ENCODE measurements at places on chromosomes 1 and 21.

DNA sequence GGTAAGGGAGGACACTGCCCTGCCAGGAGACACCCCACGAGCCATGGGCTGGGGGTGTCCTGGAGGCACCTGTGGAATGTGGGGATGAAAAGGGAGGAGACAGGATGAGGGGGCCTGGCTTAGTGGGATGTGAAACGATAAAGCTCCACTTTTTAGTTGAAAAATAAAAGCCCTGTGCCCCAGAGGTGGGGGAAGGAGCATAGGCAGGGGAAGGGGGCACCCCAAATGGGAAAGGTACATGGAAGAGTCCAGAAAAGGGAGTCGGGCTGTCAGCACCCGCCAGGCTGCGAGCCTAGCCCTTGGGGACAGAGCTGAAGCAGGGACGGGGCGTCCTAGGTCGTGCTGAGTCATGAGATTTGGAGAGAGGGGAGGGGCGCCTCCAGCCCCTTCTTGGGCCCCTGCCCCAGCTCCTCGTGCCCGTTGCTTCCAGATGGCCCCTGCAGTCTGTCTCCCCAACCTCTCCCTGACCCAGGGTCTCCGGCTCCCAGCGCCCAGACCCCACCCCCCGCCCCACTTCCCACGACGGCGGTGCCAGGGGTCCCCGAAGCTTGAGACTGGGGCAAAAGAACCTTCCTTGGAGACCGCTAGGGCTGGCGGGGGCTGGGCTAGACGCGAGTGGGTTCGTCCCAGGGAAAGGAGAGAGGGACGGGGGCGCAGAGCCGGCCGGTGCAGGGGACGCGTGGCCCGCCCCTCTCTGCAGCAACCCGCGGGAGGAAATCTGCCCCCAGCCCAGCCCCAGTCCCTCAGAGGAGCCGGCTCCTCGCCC, 795 bp downstream of the SYT2 start:
- DNase-seq, result no peak

GRCh38 chr1:119338757-119339156, 29.8 kb upstream of the HAO2 start:
- DNase-seq, result no peak

DNA sequence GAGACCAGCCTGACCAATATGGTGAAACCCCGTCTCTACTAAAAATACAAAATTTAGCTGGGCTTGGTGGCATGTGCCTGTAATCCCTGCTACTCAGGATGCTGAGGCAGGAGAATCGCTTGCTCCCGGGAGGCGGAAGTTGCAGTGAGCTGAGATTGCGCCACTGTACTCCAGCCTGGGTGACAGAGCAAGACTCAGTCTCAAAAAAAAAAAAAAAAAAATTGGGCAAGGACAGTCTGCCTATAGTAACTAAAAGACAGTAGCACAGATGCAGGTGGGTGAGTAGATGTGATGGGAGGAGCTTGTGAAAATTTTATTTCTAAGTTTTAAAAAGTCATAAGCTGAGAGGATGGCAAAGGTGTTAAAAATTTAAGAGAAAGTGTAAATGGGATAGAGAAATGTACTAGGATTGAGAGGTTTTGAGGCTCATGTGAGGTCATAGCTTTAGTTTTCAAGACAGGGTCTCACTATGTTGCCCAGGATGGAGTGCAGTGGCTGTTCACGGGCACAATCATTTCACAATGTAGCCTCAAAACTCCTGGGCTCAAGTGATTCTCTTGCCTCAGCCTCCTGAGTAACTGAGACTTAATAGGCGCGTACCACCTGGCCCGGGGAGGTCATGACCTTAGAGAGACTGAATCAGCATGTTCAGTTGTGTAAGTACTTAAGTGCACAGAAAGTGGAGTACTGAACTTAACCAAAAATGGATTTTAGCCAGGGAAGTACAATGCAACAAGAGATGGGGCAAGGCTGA, 33.7 kb downstream of the PTP4A2 start:
- no peak for DNase-seq

DNA sequence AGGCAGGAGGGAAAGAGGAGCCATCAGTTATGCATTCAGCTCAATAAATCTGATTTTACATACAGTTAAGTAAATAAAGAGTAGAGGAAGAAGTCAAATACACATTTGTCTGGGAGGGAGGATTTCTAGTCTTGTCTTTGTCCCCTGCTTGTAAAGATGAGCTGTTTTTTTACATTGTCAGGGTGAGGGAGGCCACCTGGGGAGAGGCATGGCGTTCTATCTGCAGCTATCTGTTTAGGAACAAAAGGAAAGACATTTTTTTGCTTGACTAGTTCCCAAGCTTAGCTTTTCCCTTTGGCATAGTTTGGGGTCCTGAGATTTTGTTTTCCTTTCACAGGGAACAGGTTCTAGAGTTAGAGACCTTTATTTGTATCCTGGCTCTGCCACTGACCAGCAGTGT, 14.9 kb downstream of the RAD54L start:
- no peak for DNase-seq

DNA sequence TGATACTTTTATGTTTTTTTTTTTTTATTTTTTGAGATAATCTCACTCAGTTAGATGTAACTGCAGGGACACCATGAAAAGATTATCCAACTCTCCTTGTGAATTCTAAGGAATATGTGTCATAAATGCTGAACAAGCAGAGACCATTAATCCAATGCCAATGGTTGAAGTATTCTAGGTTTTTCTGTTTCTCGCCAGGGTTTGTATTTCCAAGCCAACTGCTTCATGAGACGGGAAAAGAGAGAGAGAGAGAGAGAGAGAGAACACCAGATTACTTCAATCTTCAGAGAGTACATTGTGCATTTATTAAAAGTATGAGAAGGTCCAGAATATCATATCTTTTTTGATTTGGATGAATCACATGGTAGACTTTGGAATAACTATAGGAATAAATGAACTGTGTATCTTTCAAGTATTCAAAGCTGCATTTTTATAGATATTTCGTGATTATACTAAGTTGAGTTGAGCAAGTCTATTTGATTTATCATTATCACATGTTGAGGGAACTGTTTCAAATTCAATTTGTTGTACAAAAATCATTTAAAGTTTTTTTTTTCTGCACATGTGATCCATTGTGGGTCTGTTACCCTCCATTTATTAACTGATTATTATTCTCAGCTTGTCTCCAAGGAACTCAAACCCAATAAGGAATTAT, 108.4 kb downstream of the PLA2G4A start:
- DNase-seq, result no peak

- no peak for DNase-seq
These were observed 51.4 kb downstream of the PTBP2 start for GRCh38 chr1:96772972-96773371.

DNA sequence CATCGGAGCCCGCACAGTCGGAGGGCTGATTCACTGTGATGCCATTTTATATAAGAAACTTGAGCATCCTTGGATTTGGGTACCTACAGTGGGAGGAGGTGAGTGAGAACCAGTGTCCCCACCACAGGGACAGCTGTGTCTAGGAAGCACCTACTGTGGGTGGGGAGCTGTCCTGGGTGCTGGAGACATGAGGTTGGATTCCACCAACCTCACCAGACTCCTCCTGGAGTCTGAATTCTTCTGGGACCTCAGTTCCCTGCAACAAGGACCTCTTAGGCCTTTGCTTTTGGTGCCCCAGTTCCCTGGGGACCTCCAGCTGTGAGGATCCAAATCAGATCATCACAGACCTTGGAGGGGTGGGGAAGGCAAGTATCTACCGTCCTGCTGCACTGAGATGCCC, 188.8 kb downstream of the PRDM16 start:
- DNase-seq, result no peak

DNA sequence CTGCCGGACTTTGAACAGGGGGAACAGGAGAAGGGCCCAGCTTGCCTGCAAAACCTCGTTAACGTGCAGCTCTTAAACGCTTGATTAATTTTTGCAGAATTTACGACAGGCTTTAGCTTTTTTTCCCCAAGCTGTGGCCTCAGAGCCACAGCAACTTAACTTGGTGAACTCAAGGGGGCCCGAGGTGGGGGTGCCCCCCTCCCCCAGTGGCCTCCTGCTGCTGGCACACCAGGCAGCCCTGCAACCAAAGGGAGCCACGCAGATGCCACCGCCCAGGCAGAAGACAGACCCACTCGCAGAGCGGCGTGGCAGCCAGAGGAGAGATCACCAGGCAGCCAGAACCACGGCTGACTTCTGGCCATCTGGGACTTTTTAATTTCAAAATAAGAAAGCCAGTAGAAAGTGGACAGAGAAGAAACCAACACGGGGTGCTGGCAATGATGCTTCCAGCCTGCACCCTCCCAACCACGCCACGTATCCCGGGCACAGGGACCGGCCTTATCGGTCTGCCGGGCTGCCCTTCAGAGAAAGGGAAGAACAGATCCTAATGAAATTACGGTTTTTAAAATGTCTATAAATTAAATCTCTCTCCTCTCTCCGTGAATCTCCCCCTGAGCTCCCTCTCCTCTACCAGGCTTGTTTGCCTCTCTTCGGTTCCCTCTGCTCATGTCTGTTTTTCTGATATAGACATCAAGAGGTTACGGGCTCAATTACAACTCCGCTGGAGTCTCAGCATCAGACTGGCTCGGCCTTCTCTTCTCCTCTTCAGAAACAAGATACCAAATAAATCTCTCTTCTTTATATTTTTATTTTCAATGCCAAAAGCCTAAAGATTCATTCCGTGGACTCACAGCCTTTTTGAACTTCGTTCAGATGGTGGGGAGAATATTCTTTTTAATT, 6.4 kb downstream of the CASZ1 start:
- no peak for DNase-seq

GRCh38 chr1:186974774-186975181, 146.0 kb downstream of the PLA2G4A start:
- no peak for DNase-seq

- DNase-seq, result no peak
These were observed 39.0 kb downstream of the FYB2 start for GRCh38 chr1:56780128-56780750.

DNA sequence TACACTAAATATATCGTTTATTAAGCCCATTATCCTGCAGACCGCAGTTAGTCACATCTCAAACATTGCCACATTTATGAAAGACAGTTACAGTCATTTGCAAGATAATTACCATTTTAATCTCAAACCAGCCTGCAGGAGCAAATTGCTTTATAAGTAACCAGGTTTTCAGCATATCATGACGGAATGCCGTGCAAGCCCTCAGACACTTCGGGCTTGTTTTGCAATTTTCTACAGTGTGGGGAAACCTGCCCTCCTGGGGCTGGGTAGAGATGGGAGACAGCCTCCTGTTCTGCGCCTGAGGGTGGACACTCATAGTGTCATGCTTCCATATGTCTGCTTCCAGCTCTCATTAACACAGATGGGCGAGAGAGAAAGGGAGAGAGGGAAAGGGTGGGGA, 563.9 kb downstream of the NPHP4 start:
- DNase-seq, result no peak

DNA sequence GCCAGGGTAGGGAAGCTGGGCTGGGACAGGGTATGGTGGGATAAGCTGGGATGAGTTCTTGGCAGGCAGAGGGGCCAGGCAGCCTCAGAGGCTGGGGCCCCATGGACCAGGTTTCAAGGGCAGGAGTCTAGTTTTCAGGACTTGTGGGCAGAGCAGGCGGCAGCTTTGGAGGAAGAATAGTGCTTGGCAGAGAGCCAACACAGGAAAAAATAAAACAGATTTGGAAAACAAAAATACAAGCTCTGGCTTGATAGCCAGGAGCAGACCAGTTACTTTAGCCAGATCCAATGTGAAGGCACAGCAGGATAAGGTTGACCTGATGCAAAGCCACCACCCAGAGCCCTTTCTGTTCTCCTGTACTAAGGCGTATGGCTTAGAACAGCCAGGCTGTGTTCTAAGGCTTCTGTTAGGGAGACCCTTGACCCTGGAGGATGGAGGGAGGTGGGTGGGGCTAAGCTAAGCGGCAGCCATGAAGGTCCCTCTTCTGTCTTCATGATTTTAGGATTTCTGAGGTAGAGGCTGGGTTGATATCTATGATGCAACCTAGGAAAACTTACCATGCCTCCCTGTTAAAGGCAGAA, 5.5 kb downstream of the TRAF5 start:
- DNase-seq, result no peak

GRCh38 chr1:44860331-44860730, 17.3 kb upstream of the PTCH2 start:
- DNase-seq, result no peak

DNA sequence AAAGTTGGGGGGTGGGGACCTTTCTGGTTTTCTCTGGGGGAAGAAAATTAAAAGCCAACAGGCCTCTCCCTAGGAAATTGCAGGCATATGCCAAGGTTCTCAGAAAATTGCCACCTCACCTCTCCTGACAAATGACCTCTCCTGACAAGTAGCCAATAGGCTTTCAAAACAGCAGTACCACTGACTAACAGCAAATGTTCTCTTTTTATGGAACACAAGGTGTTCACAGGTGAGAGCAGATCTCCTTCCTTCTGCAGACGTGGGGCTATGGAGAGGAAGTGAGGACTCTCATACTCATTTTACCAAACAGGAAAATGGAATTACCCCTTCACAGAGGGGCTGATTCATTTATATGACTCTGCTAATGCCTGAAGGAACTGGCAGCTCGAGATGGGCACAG, 32.7 kb upstream of the SUCO start:
- DNase-seq, result no peak

DNA sequence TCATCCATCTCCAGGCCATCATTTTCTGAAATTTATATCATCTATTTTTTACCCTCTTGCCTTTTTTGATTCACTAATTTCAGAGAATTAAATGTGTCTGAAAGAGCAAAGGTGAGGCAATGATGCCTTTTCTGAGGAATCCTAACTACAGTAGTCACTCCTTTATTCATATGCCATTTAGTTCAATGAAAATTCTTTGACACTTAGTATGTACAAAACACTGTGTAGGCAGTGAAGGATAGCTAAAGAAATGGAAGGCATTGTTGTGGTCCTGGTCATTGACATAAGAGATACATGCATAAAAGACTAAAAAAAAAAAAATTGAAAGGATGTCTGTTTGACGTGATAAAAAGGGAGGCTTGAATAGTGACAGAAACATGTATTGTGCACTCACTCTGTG, 171.9 kb upstream of the BEND5 start:
- no peak for DNase-seq

DNA sequence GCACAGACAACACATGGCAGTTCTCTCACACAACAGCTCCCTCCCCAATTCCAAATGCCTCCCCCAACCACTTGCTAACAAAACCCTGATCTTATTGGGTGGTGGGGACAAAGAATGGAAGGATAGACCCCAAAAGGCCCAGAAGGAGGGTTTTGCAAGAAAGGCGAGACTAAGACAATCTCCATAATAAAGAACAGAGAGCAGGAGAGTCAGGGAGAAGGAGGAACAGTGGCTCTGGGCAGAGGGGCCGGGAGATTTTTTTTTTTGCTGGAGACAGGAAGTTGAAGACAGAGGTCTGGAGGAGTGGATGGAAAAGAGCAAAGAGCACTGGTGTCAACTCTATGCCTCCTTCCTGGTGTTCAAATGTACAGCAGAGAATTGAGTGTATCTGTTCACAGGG, 6.5 kb upstream of the C1QA start:
- DNase-seq, result no peak

DNA sequence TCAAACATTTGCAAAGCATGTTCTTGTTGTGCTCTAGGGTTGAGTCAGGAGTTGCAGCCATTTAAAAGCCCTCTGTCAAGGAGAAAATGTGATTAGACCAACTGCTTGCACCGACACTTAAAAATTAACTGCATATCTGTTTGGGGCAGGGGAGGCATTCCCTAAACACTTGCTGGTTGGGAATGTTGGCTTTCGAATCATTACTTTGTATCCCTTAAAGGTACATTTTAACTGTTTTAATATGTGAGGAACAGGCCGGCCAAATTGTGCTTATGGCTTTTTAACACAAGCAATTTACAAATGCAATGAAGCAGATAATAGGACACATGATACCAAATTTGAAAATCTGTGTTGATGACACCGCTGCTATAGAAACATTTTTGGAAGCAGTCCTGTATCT, 159.1 kb downstream of the LHX8 start:
- DNase-seq, result no peak

All from stimulated activated CD8-positive, alpha-beta memory T cell treated with anti-CD3 and anti-CD28 coated beads, Interleukin-7, amount 100 ng/mL, for 48 hours (primary cell).